ENCODE measurements at places on chromosomes 12 and 14.

DNA sequence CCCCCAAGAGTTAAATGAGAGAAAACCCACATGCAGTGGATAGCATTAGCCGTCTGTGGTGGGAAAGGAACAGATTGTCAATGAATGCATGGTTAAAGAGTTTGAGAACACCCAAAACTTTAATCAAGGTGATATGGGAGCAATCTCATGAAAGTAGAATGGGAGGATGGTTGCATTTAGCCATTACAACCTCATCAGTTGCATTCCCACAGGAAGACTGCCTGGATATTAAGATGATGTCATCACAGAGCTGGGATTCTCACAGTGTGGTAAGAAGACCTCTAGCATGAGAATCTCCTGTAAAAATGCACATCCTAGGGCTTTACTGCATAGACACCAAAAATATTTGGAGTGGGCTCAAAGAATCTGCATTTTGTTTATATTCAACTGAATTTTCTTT is 284.9 kb downstream of the RGS6 start:
- DNase-seq: no peak

DNA sequence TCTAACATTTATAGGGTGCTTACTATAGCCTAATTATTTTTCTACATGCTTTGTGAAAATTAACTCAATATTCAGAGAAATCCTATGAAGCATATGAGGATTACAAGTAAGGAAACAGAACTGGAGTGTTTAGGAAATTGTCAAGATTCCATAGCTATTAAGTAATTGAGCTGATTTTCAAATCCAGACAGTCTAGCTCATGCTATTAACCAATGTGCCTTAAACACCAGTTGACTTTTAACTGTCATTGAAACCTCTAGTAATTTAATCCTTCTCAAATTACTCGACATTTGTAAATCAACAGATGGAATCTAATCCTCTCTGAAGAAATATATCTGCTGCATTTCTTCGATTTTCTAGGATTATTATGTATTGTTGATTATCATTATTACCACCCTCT is 488.9 kb downstream of the MDGA2 start:
- no peak for DNase-seq

DNA sequence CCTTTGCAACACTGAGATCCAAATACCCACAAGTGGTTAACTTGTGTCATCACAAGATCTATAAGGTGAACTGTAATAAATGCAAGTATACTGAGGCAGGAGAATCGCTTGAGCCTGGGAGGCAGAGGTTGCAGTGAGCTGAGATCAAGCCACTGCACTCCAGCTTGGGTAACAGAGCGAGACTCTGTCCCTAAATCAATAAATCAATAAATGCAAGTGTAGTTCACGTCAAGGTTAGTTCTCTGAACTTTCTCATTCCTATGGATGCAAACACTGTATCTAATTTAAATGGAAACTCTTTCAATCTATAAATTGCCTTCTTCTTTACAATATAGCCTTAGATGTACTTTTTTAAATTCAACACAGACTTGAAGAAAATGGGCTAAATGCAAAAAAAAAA is 3.2 kb downstream of the MAGOHB start:
- DNase-seq: no peak

GRCh38 chr12:93884794-93885460 is 207.8 kb downstream of the CRADD start:
- DNase-seq: no peak
